ENCODE measurements at places on chromosomes 16 and 17.

DNA sequence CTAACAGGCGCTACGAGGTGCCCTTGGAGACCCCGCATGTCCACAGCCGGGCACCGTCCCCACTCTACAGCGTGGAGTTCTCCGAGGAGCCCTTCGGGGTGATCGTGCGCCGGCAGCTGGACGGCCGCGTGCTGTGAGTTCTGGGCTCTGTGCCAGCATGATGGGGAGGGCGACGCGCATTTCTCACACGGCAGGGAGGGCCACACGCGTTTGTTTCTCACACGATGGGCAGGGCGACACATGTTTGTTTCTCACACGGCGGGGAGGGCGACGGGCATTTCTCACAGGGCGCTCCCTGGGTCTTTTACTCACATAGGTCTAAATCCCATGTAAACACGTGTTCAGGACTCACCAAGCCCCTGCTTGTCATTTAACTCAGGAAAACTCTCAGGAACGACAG, 4.4 kb downstream of the GAA start:
- DNase-seq, result no peak

DNA sequence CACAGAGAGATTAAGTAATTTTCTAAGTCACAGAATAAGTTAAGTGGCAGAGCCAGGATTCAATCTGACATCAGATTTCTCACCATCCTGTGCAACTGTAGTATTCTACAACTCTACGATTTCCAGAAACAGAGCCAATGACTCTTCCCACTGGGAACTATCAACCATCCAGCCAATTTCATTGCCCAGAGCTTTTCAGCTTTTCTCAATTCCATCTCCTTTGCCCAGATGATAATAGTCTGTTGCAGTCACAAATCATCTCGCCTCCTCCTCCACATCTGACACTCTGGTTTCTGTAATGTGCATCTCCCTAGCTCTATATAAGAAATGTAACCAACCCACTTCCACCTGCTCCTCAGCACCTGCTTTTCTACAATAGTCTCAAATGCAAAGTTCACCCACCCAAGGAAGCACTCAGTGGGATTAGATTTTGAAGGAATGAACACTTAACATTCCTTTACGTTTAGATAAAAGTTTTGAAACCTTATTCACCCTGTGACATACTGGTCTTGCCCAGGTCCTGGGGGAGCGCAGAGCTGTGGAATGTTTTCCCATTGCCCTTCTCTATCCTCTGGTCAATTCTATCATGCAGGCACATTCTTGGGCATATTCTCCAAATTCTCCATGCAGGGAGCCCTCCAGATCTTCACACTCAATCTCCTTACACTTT, 167.8 kb upstream of the ASIC2 start:
- DNase-seq, result no peak

GRCh38 chr16:68064791-68065365, 20.3 kb upstream of the NFATC3 start:
- DNase-seq, result no peak

- no peak for DNase-seq
These were observed 33.6 kb downstream of the PIGL start for GRCh38 chr17:16250635-16251034.

GRCh38 chr16:2532494-2533141, 1.4 kb upstream of the CEMP1 start:
- DNase-seq, result no peak

DNA sequence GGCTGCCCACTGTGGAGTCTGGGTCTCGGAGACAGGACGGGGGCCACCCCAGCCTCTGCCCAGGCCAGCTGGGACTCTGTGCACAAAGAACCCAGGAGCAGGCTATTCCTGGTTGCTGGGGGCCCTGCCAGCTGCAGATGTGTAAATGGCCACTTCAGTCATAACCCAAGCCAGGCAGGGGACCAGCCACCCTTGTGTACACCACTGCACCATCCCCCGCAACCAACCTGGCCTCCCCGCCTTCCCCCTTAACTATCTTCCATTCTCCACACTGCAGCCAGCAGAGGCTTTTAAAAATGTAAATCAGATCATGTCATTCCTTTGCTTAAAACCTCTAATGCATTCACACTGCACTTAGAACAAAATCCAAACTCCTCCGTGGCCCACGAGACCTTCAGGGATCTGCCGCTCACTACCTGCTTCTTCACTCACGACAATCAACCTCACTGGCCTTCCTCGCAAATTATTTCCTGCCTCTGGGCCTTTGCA, 28.3 kb downstream of the RTN4RL1 start:
- DNase-seq, result no peak

DNA sequence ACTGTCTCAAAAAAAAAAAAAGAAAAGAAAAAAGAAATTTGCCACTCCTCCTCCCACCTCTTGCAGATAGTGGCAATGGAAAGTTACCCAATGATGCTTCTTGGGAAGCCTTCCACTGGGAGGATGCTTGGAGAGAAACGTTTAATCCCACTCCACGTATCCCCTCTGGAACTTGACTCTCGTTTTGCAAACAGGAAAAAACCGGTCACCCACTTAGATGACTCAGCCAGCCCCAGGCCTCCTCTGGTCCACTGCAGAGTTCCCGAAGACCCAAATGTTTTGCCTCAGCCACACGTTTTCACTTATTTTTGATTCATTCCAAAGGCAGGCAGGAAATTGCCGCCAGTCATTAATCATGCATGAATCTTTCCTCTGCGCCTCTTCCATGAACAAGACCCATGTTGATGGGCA, 9.3 kb upstream of the TNFRSF17 start:
- DNase-seq, result no peak

DNA sequence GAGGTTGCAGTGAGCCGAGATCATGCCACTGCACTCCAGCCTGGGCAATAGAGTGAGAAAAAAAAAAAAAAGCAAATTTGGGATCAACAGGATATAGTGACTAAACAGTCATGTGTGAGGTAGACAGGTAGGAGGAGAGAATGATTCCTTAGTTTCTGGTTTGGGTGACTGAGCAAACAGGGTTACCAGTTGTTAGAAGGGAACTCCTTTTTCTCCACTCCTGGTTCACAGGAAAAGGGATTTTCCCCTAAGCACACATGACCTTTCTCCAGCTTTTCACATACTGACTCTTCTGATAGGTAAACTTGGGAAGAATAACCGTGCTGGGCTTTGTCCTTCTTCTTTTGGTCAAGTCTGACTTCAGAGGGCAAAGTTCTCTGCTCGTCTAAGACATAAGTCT, 17.3 kb upstream of the WSCD1 start:
- no peak for DNase-seq

GRCh38 chr16:71623597-71623996, 2.4 kb upstream of the MARVELD3 start:
- DNase-seq, result no peak

GRCh38 chr17:75370286-75370915, 35.1 kb downstream of the GRB2 start:
- no peak for DNase-seq

DNA sequence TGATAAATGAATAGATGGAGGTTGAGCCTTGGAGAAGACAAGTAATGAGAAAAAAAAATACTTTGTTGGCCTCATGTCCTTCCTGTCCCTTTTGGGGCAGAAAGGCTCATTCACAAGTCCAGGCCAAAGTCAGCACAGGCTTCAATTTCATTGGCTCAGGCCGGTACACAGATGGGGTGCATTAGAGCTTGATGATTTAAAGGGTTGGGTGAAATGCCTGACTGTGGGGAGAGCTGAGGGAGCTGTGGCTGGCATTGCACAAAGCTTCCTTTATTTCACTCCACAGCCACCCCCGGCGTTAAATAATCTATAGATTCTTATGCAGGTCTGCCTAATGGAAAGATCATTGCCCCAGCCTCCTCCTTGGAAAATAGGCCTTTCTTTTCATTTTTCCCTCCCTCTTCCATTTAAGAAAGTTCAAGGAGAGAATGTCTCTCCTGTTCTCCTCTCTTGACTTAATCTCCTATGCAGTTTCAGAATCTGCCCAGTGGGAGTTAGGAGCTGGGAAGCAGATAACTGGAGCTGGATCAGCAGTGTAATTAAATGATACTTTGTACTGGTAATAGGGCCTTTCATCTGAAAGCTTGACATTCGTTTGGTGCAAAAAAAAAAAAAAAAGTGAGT, 24.4 kb downstream of the YPEL2 start:
- DNase-seq, result no peak

GRCh38 chr17:34117811-34118210, 137.3 kb upstream of the CCL2 start:
- DNase-seq, result no peak

- no peak for DNase-seq
These were observed 145.2 kb downstream of the PMP22 start for GRCh38 chr17:15119968-15120367.

GRCh38 chr16:61681124-61681523, 355.1 kb downstream of the CDH8 start:
- no peak for DNase-seq

DNA sequence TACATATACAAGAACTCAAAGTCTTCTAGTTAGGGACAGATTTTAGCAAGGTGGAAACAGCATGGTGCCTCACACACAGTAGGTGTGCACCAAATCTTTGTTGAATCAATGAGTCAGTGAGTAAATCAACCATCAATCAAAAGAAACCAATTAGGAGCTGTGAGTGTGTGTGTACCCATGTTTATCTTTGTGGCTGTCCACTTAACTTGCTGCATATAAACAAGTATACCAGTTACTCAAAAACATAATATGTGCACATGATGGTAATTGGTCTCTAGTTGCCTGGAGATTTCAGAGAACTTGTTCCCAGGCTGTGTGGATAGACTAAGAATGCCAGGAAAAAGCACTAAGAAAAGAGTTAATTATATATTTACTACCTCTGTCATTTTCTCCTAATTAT, 272.2 kb upstream of the CCL2 start:
- DNase-seq, result no peak

DNA sequence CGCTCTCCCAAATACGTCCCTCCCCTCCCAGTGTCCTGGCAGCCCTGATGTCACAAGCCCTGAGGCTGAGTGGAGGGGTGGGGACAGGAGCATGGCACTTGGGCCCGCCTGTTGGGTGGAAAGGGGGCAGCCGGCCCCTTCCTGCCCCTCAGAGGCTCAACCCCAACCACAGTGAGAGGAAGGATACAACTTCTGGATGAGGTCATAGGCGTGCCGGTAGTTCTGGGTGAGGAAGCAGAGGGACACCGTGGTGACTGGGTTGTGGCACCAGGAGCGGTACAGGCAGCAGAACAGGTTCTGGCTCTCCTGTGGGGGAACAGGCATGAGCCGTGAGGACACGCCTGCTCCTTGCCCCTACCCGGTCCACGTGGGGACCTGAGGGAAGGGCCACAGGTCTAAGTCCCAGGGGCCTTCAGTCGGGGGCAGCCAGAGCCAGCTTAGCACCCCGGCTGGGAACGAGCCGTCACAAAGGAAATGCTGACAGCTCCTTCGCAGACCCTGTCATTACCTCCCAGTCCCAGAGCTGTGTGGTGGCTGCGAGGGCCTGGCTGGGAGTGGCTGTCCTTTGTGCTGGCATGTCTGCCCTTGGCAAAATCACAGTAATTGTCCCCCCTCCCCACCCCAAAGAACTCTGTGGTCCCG, 11.2 kb upstream of the MTSS2 start:
- no peak for DNase-seq

- no peak for DNase-seq
These were observed 2.6 kb upstream of the KRT35 start for GRCh38 chr17:41483531-41483930.

DNA sequence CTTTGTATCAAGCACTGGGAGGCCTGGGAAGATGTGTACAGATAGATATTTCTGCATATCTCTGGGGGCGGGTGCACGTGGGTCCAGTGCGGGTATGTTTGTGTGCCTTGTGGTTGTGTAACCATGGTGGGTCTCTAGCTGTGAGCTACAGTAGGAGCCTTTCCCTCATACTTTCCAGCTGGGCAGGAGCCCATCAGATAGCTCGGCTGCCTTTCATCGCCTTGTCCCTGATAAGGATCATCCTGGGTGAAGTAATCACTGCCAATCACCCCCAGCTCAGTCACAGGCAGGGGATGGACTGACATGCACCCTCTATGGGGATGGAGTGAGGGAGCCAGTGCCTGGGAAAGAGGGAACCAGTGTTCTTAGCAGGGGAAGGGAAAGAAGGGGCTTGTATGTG, 3.2 kb upstream of the SCRN2 start:
- DNase-seq, result no peak

DNA sequence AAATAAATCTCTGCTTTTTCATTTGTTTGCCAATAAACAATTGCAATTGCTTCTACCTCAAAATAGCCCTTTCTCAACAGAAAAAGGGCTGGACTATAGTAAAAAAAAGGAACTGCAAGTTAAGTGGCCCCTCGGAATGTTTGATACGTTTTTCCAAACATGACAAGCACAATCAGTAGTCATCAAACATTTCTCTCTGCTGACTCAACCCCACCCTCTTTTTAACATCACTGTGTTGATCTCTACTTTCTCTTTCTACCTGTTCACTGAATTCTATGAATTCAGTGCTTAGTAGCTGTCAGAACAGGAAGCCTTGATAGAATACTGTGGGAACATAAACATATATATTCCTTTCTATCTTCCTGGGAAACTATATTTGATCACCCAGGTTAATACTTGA, 116.5 kb upstream of the AXIN2 start:
- DNase-seq, result no peak

GRCh38 chr16:19113577-19114358, at the start of gene ITPRIPL2:
Gene ITPRIPL2 (plus strand): TSS chr16:19113964. CDS start chr16:19114462, 498 bp downstream.
- DNase-seq, result no peak

DNA sequence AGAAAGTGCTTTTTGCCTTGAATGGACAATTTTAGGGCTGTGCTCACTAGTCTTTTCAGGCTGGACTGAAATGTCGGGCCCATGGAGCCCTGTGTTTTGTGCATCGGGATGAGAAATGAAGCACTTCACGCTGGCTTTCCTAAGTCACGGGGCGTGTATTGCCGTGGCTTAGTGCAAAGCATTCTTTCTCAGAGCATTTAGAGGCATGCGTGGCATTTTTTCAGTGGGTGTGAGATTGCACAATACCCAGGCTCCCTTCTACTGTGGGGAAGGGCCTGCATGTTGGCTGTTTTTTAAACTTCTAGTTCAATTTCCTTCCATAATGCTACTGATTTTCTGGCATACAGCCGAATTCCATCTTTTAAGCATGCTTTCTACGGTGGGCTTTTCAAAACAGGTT, 12.6 kb upstream of the POLR3E start:
- DNase-seq, result no peak

DNA sequence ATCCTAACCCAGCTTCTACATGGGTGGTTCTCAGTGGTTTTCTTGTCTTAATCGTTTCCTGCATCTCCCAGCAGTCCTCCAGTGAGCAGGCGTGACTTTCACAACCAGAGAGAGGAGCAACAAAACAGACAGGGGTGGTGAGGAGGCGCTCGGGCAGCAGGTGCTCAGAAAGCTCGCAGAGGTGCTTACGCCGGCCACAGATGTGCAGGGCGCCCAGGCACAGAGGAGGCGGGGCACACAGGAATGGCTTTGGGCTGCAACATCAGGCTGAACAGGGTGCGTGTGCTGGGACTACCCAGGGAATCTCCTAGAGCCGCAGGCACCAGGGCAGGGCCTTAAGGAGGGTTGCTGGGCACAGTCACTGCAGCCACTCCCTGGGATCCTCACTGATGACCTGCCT, 32.6 kb downstream of the KLHDC4 start:
- DNase-seq, result no peak

Measured in GM19239 (cell line).